ENCODE measurements at places on chromosomes 11 and 22. TPM values are rescaled to one million over a fixed set of nuclear protein-coding genes. Genes with fewer than 3 reads are reported as not detected.

MICAL2 gene
- 3.0 TPM for polyA plus RNA-seq

CHRM4 gene
- polyA plus RNA-seq, result not detected

SUSD2 gene
- not detected for polyA plus RNA-seq

CECR2 gene
- polyA plus RNA-seq, result 0.01 TPM

DGAT2 gene
- 15.2 TPM for polyA plus RNA-seq

ZNF143 gene
- polyA plus RNA-seq, result 16.6 TPM

PDE2A gene
- not detected for polyA plus RNA-seq

OR5F1 gene
- polyA plus RNA-seq, result not detected

EFCAB6 gene
- 0.31 TPM for polyA plus RNA-seq

BDNF gene
- not detected for polyA plus RNA-seq

DNA sequence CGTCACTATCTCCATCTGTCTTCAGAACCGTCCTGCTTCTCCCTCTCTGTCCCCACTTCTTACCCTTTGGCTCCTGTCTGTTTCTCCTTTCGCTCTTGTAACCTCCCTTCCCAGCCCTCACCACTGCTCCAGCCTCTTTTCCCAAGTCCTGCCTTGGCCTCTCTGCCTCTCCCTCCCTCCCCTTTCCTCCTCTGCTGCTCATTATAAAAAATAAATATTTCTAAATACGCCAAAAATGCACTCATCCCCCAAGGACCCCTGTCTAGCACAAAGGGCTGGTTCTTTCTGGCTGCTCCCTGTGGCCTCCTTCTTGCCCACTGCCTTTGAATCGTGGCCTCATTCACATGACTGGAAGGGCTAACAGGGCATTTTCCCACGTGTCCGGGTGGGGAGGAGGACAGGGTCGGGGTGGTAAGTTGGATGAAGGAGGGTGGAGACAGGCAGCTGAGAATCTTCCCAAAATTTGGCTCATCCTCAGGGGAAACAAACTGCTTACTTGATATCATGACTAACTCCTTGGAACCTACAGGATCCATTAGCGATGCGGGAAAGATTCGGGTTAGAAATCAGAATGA, 26.4 kb upstream of the OAF start:
- no peak for DNase-seq

- DNase-seq, result no peak
Observed at GRCh38 chr22:25495285-25495684, 69.2 kb upstream of the GRK3 start.

DNA sequence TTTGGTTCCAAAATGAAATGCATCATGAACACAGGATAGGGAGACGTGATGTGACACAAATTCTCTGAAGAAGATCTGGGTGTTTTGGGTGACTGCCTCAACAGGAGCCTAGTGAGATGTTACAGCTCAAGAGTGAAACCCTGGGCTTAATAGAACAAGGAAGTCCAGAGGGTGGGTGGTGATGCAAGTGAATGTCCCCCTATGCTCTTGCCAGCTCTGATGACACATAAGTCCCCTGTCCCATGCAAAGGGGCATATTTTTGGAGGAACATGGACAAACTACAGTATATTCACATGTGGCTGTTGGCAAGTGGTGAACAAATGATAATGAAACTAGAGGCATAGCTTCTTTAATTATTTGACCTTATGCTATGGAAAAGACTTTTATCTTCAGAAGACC, 9.2 kb downstream of the CRTAM start:
- DNase-seq, result no peak

GRCh38 chr22:39935116-39935515, 25.1 kb upstream of the TMA7B start:
- DNase-seq, result no peak

DNA sequence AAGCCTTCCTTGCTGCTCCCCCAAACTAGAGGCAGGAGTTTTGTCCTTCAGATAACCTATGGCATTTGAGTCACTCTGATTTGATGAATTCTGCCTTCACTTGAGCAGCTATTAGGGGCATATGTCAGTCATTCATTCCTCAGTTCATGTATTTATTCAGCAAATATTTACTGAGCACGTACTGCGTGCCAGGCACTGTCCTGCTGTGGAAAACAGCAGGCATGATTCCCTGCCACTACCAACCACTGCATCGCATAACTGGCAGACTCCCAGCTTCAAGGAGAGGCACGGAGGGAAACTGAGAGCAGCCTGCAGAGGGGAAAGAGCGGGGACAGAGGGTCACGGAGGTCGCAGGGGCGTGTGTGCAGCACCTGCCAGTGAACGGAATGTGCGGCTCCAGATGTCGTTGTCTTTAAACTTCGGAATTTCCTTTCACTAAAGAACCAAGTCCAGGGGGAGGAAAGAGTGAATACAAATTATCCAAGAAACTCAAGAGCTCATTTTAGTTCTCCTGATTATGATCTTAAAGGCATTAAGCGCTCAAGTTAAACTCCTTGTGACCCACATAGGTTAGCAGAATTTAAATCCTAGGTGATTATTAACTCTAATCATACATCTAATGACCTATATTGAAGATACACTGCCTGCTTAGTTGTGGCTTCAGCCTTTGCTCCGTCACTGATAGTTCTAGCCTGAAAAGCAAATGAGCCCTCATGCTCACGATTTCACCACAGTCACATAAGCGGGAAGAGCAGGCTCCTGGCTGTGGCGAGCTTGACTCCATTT, 12.6 kb downstream of the PPARA start:
- DNase-seq, result no peak

DNA sequence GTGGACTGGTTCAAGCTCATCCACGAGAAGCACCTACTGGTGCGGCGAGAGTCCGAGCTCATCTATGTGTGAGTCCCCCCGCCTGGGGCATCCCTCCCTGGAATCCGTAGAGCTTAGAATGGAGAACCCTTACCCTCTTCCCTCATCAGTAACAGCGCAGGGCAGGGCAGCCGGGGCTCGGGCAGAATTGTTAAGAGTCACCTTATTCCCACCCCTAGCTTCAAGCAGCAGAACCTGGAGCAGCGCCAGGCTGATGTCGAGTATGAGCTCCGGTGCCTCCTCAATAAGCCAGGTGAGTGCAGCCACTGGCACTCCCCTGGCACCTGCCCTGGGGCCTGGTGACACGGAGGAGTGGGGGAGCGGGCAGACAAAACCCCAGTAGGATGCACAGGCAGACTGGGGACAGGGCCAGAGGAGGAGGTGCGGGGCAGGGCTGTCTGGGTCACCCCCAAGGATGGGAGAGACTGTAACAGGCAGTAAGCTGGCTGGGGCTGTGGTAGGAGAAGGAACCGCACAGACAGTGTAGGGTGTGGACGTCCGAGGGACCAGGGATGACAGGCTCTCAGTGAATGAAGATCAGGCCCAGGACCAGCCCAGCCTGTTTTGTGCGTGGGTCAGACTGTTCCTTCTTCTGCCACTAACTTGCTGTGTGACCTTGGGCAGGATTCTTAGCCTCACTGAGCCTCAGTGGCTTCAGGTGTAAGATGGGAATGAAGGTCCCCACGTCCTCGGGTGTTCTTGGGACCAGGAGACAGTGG, 20.4 kb downstream of the C22orf23 start:
- DNase-seq, result no peak

DNA sequence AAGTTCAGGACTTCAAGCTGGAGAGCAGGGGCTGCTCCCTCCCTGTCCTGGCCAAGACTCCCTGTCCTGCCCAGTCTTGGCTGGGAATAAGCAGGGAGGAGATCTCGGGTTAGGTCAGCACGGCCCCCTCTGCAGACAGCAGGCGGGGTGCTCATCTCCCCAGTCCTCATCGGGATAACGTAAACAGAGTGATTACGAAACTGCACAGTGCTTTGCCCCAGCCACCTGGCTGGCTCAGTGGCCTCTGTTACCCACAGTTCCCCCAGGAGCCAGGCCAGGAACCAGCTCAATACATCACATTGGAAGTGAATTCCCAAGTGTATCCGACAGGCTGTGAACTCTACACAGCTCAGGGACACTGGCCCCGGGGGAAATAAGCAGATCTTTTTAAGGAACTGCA, 42.7 kb upstream of the KCNJ11 start:
- DNase-seq, result no peak

GRCh38 chr11:93498161-93498560, 45.0 kb downstream of the SMCO4 start:
- DNase-seq, result no peak

DNA sequence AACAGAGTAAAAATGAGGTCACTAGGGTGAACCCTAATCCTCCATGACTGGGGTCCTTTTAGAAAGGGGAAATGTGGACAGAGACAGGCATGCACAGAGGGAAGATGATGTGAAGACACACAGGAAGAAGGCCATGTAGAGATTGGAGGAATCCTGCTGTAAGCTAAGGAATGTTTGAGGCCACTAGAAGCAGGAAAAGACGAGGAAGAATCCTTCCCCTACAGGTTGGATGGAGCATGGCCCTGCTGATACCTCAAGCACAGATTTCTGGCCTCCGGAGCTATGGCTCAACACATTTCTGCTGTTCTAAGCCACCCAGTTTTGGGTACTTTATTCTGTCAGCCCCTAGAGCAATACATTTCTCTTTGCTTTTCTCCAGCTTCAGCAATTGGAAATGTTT, 486.9 kb downstream of the MIAT start:
- no peak for DNase-seq

GRCh38 chr11:68935516-68936357, 32.0 kb downstream of the IGHMBP2 start:
- DNase-seq, result no peak

GRCh38 chr11:9265211-9266131, at the start of gene DENND5A:
DENND5A (minus strand) TSS chr11:9265350; CDS start chr11:9265069, 281 bp downstream.
- no peak for DNase-seq

GRCh38 chr11:122594986-122595645, 60.4 kb upstream of the UBASH3B start:
- no peak for DNase-seq

DNA sequence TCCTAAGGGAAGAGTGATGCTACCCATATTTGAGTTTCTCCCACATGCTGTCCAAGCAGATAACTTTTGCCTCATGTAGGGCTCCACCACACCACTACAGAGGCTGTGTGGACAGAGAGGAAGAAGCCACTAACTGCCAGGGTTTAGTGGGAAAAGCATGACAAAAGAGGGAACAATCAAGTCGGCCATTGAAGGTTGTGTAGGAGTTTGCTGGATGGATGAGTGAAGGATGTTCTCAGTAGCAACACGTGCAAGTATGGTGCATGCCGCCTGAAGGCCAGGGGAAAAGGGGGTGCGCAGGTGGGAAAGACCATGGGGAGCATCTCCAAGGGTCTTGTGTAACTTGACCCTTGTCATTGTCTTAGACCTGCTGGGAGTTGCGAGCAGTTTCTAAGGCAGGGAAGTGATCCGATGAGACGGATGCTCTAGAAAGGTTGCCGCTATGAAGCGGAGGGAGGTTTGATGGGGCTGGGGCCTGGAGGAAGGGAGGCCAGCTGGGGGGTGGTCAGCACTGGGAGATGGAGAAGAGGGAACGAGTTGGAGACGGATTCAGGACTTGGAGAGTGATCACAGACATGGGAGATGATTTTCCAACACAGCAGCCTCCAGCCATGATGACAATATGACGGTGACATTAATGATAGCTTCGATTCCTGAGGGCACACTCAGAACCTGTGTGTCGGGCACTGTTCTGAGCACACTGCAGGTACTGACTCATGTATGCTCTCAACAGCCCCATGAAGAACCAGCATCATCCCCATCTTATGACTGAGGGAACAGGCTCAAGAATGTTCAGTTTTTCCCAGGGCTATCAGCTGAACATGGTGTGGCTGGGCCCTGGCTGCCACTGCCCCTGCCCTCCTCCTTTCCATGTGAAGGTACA, 53.7 kb downstream of the CD6 start:
- DNase-seq, result no peak

DNA sequence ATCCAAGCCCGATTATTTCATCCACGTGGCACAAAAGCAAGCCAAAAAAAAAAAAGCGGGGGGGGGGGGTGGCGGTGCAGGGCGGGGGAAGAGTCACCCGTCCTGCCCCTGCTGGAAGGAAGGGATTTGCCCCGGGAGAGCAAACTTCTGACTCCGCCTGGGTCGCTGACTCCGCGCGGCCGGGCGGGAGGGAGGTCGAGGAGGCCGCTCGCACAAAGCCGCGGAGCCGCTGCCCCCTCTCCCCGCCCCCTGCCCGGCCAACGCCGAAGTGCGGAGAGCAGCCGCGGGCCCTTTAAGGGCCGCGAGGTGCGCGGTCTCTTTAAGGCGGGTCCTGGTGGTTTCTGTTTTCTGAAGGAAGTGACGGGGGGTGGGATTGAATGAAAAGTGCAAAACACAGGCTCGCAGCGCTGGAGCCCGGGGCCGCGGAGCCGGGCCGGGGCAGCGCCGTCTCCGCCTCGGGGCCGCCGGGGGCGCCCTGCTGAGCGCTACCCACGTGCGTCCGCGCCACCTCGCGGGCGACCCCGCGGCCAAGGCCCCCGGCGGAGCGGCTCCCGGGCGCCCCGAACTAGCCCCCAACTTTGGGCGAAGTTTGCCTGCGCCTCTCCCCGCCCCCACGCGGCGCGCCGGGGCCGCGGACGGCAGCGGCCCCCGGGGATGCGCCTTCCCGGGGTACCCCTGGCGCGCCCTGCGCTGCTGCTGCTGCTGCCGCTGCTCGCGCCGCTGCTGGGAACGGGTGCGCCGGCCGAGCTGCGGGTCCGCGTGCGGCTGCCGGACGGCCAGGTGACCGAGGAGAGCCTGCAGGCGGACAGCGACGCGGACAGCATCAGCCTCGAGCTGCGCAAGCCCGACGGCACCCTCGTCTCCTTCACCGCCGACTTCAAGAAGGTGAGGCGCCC, at the start of gene OAF:
TSS of gene OAF (plus strand) at position 407 of the 896 bp plus-strand sequence. CDS start at position 655, 248 bp downstream.
- DNase-seq, result no peak

DNA sequence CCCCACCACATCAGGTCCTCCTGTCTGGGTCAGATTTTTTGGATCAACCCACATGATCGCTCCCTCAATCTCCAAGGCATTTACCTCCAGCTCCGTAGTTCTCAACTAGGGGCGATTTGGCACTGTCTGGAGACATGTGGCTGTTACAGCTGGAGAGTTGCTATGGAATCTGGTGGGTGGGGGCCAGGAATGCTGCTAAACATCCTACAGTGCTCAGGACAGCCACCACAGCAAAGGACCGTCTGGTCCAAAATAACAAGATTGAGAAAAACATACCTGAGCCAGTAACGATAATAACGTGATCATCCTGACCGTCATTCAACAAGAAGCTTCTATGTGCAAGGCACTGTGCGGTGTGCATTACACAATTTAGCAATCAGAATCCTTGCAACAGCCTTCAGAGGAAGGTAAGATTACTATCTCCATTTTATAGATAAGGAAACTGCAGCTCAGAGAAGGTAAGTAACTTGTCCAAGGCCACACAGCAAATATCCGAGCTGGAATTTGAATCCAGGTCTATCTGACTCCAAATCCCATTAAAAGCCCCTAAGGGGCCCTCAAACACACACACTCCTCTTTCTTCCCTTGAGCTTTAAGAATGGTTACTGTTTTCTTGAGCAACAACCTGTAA, 14.3 kb upstream of the CRY2 start:
- no peak for DNase-seq

GRCh38 chr22:44357966-44358465, 45.3 kb upstream of the SHISAL1 start:
- DNase-seq, result no peak

Measured in GM12878 (cell line).